NCI-H460 (cell line): ENCODE measurements at places on chromosomes 1 and 21. TPM values are rescaled to one million over a fixed set of nuclear protein-coding genes. Genes with fewer than 3 reads are reported as not detected.

GRCh38 chr21:31778546-31778945 lies 46.6 kb upstream of the SCAF4 start:
- no peak for DNase-seq

DNA sequence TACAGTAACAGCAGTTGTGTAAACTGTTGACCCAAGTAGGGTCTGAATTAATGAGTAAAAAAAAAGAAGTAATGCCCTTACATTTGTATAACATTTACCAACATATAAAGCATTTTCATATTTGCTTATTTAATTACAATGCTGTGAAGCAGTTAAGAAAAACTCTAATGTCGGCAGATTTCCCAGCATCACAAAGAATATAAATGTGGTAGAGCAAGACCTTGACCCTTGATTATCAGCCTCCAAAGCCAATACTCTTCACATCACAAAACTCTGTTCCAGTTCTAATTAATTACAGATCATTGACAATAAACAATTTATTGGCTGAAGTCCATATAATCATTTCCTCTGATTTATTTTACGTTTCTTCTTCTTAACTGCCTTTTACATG lies 130.2 kb downstream of the DUSP10 start:
- no peak for DNase-seq

GRCh38 chr1:32411261-32411660 lies 17.0 kb upstream of the BSDC1 start:
- no peak for DNase-seq

DNA sequence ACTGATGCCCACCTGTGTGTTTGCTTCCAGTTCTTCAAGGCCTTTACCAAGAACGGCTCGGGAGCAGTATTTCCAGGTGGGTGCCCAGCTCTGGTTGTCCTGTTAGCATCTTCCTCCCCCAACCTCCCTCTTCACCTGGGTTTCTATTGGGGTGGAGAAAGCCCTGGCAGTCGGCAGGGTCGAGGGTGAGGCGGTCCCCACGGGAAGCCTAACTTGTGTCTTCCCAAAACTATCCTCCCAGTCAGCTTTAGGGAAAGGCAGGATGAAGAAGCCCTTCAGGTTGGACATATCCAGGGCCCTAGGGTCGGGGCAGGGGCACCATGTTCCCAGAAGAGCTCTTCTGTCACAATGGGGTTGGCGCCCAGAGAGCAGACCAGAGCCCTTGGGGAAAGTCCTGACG lies 20.6 kb downstream of the QSOX1 start:
- DNase-seq: no peak

- no peak for DNase-seq
Observed at GRCh38 chr1:152107031-152107983, 7.9 kb downstream of the TCHH start.

- DNase-seq: no peak
Observed at GRCh38 chr21:22703521-22703920, 1705.3 kb downstream of the NCAM2 start.

Gene MAN1C1
- total RNA-seq: 0.10 TPM in 1 of 2 replicates, not detected in the other

DNA sequence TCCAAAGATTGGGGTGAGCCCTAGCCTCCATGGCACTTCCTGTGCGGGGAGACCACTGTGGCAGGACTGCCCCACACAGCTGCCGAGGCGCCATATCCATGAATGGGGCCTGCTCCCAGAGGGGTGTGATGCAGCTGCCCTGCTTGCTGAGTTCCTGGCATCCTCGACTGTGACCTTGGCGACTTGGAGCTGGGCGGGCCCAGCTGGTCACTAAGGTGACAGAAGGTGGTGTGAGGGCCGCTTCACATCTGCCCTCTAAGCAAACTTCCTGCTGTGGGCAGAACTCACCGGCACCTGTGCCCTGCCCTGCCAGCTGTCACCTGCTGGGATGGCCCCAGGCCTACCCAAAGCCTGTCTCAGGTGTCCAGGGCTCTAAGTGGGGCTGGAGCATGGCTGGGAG lies 9.0 kb downstream of the TMEM61 start:
- no peak for DNase-seq
